AG04449 (cell line): ENCODE measurements at places on chromosomes 16 and 17.

- no peak for DNase-seq
Observed at GRCh38 chr16:22330326-22330725, 33.1 kb downstream of the POLR3E start.

- no peak for DNase-seq
Observed at GRCh38 chr16:19138601-19139000, 24.8 kb downstream of the ITPRIPL2 start.

DNA sequence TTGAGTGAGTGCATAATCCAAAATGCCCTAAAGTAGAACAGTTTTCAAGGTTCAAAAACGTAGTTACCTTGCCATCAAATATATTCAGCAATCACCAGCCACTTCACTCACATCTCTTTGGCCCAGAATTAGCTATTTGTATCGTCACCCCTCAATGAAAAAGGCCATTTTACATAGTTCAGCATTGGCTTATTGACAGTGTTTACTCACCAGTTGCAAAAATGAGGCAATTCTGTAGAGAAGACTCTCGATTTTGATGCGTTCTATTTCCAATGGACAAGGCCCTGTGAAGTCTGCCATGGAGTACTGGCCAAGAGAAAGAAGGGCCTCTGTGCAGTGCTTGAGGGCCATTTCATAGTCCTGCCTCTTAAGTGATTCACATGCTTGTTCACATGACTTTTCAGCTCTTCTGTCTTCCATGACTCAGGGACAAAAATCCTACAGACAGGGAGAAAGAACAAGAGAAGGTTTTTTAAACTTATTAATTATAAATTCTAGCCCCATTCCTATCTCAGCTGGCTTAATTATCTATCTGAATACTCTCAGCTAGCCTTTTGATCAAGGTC lies 26.5 kb downstream of the HELZ start:
- no peak for DNase-seq

DNA sequence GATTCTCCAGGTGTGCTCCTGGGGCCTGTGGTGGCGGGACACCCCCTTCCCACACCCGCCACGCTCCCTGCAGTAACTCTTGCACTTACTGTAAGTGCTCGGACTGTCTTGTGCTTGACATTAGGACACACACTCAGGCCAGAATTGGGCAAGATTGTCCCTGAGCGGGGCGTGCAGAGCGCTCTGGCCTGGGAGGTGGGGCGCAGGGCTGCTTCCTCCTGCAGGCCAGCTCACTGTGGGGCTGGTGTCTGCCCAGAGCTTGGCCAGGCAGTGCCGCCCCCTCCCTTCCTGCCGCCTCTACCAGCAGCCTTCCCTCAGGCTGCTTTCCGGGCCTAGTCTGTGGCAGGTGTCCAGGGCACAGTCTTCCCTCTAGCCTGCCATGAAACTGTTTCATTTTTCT lies 6.1 kb upstream of the ATP6V0C start:
- no peak for DNase-seq

DNA sequence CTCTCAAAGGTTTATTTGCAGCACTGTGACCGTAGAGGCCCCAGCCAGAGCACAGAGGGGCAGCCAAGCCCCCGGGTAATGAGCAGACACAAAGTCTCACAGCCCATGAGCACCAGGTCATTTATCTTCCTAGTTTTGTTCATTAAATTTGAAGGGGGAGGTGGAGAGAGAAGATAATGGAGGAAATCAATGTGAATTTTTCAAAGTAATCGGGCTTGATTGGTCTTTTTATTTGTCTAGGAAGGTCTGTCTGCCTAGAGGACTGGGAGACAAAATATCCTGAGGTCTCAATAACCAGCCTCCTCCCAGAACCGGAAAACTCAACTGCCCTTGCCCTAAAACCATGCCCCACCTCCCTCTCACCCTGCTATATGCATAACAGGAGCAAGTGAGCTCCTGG lies 189.0 kb downstream of the SLC39A11 start:
- no peak for DNase-seq

- DNase-seq = no peak
Observed at GRCh38 chr16:58035356-58036170, 10.0 kb downstream of the MMP15 start.

- no peak for DNase-seq
Observed at GRCh38 chr17:4175921-4176807, 33.2 kb downstream of the CYB5D2 start.

DNA sequence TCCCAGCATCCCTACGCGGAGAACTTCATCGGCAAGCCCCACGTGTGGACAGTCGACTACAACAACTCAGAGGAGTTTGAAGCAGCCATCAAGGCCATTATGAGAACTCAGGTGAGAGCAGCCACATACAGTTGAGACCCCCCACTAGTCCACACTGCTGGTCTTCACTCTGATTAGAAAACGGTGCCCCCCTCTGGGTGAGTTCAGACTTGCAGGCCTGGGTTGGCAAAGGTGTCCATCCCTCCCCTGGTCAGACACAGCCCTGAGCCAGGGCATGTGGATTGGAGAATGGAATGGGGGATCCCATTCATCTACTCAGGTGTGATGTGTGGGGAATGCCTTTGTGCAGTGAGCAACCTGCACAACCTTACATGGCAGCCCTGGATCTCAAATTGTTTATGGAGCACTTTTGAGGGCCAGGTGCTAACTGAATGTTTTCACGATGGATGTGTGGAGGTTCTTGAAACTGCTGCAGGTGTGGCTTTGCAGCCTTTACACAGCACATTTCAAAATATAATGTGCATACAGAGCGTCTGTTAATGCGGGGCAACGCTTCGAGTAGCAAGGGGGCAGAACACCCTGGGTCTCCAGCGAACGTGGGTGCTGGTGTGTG lies 72.6 kb downstream of the MGAT5B start:
- no peak for DNase-seq

DNA sequence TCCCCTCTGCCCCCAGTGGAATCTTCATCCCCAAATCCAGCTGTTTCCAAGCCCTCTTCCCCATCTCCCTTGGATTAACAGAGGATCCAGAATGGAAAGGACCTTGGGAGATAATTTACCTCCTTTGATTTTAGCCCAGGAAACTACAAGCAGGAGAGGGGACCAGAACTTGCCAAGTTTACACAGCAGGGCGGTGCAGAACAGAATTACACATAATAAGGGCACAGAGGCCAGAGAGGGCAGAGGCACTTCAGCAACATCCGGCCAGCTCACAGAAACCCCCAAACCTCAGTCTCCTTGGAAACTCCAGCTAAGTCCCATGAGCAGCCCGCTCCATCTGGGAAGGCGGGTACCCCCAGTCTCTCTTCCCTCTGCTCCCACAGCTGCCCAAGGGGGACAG lies 27.2 kb downstream of the PEMT start:
- DNase-seq = no peak

GRCh38 chr17:40577611-40578065 lies 12.4 kb upstream of the CCR7 start:
- DNase-seq = no peak

DNA sequence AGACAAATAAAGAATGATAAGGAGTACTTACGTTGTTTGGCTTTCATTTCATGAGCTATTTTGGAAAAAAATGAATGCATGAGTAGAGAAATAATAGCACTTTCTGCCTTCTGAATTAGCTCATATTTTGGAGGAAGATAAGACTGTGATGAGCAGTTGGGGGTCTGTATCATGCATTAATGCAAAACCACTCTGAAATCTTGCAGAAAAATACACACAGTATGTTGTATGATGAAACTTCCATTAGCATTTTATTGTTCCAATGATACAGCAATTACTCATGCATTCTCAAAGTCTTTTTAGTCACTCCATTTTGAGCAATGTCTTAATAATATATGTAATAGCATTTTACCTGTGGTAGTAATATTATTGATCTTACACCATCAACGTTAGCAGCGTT lies 571.0 kb downstream of the CDH8 start:
- no peak for DNase-seq

DNA sequence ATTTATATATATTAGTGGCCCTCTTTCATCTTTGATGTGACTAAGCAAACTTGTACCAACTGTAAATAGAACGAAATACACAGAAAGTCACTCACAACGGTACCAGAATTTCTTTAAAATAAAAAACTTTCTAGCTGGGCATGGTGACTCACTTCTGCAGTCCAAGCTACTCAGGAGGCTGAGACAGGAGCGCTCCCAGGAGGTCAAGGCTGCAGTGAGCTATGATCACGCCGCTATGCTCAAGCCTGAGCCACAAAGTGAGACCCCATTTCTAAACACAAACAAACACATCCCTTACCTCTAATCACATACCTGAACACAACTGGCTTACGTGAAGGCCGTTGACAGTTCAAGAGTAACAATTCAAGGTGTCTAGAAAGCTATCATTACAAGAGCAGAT lies 29.7 kb downstream of the STAT5B start:
- no peak for DNase-seq

DNA sequence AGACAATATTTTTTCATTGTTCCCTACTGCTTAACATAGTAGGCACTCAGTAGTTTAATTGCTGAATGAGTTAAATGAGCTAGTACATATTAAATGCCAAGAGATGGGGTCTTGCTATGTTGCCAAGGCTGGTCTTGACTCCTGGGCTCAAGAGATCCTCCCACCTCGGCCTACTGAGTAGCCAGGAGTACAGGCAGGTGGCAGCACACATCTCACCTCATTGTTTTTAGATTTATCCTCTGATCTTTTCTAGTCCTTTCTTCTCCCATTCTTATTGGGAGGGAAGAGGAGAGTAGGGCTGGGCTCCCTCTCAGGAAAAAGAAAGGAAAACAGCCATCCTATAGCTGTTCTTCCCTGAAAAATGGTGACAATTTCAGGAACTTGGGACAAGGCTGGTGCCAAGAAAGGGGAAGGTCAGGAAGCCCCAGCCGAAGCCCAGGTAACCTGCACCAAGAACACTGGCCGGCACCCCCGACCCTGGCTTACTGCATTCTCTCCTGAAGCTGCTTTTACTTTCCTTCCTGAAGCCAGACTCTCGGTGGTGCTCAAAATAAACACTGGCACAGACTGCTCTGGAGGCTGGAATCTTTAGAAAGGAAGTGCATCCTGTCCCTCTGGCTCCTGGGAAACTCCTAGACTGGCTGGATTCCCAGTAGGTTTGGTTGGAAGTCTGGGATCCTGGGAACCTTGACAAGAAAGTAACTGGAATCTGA lies 2.7 kb downstream of the TNFAIP1 start:
- no peak for DNase-seq

DNA sequence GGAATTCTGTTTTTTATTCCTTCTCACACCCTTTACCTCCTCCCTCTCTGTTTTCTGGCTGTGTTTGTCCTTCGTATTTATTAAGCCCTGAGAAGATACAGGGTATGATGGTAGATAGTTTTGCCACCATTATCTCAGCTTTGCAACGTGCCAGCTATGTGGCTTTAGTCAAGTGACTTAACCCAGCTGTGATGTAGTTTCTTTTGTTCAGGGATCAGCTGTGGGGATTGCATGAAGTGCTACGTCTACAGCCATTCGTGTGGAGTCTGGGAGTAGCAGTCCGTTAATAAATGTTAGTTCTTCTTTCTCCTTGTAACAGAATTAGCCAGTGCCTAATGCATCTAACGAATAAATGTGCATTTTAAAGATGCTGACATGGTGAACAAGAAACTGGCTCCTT lies 128.4 kb downstream of the HAPSTR1 start:
- DNase-seq = no peak

GRCh38 chr16:85276721-85277120 lies 164.4 kb upstream of the CIBAR2 start:
- DNase-seq = no peak

DNA sequence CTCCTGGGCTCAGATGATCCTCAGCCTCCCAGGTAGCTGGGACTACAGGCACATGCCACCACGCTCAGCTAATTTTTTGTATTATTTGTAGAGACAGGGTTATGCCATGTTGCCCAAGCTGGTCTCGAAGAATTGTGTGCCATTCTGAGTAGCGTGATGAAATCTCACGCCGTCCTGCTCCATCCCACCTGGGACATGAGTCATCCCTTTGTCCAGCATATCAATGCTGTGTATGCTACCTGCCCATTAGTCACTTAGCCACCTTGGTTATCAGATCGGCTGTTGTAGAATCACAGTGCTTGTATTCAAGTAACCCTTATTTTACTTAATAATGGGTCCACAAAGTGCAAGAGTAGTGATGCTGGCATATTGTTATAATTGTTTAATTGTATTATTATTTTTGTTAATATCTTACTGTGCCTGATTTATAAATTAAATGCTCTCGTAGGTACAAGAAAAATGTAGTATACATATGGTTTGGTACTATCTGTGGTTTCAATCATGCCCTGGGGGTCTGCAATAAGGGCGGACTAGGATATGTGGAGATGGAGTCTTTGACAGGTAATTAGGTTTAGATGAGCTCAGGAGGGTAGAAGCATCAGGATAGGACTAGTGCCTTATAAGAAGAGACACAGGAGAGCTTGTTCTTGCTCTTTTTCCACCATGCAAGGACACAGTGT lies 26.6 kb upstream of the SLC13A2 start:
- no peak for DNase-seq

DNA sequence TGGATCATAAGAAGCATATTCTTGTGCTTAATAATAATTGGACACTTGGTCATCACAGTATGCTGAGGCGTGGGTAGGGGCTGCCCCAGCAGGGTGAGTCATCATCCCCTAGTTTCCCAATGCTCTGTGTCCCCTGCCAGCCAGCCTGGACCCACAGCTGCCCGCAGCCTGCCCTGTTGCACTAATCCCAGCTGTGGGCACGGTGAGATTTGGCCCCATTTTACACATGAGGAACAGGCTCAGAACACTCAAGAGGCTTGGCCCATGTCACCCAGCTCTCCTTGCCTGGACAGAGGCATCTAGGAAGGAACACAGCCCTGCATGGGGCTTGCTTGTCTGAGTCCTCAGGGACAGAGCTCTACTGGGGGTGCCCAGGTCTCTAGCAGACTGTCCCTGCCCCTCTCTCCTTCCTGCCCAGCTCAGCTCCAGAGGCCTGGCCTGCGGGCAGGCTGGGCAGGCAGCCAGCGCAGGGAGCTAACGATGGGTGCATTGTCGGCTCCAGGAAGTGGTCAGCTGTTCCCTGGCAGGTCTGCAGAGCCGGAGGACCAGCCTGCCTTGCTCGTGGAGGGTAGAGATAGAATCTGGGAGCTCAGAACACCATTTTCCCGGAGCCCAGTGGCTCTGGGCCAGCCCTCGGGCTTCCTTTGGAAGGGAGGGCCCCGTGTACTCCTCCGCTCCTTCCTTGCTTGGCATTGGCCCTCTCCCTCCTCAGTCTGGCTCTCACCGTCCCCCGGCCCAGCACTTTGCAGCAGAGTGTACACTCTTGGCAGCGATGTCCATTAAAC lies 189.4 kb downstream of the RAB11FIP4 start:
- DNase-seq = no peak

DNA sequence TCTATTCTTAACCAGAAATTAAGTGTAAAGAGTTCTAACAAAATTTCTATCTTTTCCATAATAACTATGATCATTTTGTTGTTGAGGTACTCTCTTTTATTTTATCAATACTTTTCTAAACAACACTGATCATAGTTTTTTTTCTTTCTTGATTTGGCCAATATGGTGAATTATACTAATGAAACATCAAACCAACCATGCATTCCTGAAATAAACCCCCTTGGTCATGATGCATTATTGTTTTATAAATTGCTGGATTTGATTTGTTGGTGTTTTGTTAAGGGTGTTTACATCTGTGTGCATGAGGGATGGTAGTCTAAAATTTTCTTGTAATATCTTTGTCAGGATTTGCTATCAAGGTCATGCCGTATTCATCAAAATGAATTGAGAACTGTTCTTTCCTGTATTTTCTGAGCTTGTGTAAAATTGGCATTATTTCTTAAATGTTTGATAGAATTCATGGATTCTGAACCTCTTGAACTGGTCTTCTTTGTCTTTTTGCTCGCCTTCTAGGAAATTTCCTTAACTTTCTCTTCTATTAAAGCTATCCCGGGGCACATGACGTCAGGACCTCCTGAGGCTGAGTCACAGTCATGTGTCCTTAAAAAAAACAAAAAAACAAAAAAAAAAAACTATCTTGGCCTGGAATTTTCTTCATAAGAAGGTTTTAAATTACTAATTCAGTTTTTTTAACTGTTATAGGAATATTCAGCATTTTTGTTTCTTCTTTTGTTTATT lies 3.9 kb upstream of the TRIM25 start:
- no peak for DNase-seq
